Erythroblast (primary cell): ENCODE measurements at places on chromosomes 3 and 15.

DNA sequence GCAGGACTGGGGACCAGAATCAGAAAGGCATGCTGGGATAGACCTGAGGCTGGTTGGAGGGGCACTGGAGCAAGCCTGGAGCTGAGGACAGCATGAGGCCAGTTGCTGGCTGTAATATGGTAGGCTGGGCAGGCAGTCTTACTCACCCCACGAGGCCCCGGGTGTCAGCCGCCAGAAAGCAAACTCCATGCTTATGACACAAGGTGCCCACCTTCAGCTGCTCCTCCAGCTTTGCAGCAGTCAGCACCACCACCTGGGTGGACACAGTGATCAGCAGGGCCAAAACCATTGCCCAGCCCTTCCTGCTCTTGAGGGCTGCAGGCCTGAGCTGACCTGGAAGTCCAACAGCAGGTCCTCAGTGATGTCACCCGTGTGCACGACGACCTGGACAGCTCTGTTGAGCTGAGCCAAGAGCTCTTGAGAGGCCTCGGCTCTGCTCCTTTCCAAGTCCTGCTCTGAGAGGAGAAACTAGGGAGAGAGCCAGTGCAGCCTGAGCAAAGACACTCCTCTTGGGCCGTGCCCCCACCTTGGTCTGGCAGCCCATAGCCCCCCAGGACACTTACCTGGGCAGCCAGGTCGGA is 747 bp downstream of the UBA7 start:
- no peak for DNase-seq

DNA sequence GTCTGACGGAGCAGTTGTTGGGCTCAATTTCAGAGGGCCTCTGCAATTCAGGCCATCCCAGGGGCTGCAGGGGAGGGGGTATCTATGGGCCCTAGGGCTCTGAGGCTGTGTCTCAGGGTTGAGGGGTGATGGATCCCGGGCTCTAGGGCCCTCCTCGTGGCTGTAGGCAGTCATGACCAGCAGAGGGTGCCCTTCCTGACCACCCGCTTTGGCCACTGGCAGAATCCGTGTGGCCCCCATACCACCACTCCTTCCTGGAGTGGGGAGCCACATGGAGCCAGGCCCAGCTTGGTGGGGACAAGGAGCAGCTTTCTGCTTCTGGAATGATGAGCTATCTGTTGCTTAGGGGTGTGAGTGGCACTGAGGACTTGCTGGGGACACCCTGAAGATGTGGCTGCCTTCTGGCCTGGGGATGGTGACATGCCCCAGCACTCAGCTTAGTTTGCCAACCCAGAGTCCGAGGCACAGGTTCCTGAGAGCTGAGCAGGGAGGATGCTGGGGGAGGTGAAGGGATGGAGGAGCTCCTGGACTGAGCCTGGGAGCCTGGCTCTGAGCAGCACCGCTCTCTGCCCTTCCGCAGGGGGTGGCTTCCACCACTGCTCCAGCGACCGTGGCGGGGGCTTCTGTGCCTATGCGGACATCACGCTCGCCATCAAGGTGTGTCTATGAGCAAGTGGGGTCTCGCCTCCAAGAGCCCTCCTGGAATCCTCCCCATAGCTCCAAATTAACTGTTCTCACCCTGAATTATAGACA is 20.2 kb downstream of the HDAC11 start:
- DNase-seq, result peak; percentile 34

- DNase-seq, result no peak
These were observed 29.8 kb downstream of the ADAMTS9 start for GRCh38 chr3:64658001-64658400.

- no peak for DNase-seq
These were observed 13.3 kb upstream of the TMF1 start for GRCh38 chr3:69065318-69065964.

GRCh38 chr15:40266828-40267304 is 16.0 kb downstream of the ANKRD63 start:
- peak; percentile 77 for DNase-seq

DNA sequence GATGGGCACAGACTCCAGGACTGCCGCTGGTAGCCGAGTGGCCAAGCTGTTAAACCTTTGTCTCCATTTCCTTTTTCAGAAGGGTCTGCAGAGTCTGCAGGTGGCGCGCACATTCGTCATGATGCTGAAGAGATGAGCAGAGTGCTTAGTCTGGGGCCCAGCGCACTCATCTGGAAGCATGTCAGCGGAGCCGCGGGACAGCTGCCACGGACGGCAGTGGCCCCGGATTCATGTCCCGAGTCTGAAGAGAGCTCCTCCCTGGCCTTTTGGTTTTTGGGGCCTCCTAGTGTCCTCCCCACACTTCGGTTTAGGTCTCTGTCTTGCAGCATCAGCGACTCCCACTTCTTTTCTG is 42.6 kb downstream of the KLHL25 start:
- DNase-seq, result no peak

DNA sequence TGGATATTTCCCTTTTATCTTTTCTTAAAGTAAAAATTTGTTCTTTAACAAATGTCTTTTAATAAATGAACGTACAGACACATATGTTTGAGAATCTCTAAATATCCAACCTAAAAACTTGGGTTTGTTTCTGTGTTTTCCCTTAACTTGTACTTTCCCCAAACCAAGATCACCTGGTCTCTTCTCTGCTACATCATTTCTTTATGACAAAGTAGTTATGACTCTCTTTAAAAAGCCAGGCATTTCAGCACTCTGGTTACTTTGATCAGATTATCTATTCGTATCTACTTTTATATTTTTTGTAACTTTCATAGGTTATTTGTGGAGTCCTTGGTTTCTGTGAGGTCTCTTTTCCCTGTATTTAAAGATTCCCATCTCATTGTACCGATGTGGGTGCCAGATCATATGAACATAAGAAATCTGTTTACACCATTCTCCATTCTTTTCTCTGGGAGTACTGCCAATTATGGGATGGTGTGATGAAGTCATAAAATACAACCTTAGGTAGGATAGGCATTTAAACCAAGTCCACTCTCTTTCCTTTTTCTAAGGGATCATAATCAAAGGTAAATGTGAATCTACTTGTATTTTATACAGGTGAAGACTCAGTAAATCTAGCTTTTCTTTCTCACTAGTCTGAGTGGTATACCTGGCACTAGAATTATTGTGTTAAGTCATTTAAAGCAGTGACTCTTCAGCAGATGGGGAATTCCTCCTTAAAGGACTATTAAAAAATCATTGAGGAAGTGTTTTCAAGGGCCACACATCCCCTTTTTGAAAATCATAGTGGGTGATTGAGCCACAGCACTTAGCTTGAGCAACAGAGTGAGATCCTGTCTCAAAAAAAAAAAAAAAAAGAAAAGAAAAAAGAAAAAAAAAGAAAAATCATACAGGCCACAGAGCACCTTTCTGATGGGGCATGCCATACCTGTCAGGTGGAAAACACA is 12.4 kb upstream of the NFKBIZ start:
- no peak for DNase-seq

- DNase-seq, result no peak
These were observed 30.0 kb downstream of the SLC6A11 start for GRCh38 chr3:10845839-10846656.

DNA sequence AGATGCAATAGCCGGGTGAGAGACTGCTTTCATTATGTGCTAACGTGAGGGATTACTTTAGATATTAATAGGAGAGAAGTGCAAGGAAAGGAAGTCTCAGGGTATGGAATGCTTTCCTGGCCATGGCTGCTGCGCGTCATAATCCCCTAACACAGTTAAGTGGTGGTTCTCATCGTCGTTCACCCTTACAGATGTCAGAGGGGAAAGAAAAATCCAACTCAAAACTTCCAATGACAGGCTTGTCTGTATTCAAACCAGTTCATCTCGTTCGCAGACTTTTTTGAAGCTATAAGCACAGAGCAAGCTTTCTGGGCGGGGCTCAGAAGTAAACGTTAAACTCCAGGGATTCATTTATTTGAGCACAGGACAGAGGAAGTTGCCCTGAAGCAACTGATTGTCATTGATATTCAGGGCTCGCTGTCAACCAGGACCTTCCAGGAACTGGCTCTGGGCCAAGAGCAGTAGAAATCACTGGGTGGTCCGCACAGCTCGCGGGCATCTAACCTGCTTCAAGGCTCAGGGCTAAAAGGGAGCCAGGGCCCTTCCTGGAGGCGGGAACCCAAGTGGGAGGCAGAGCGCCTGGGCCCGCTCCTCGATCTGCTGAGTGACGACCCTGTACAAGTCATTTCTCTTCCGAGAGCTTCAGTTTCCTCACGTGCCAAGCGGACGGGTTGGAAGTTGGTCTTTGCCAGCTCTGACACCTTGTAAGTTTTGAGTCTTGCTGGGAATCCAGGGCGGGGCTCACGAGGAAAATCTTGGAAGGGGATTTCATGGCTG is 1.1 kb upstream of the LPP start:
- DNase-seq, result no peak

- no peak for DNase-seq
These were observed 270.2 kb upstream of the GBE1 start for GRCh38 chr3:82031596-82031995.

GRCh38 chr3:137988982-137989381 is 21.0 kb upstream of the CLDN18 start:
- DNase-seq, result no peak

DNA sequence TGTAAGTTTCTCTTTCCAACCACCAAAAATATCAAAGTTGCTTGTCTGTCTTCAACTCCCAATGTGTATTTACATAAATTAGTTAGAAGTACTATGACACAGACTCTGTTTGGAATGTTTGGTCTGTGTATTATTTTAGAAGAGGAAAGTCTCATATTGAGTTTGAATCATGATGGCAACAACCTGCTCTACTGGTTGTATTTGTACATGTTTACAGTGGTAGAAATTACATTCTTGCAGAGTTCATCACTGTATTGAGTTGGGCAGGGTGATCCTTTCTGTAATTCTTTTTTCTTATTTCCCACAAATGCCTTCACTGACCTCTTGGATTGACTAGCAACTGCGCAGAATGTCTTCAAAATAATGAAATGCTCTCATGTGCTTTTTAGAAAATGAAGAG is 149.6 kb downstream of the CHL1 start:
- DNase-seq, result no peak

- DNase-seq, result peak; percentile 64
These were observed 673.4 kb downstream of the MECOM start for GRCh38 chr3:168990134-168990533.

DNA sequence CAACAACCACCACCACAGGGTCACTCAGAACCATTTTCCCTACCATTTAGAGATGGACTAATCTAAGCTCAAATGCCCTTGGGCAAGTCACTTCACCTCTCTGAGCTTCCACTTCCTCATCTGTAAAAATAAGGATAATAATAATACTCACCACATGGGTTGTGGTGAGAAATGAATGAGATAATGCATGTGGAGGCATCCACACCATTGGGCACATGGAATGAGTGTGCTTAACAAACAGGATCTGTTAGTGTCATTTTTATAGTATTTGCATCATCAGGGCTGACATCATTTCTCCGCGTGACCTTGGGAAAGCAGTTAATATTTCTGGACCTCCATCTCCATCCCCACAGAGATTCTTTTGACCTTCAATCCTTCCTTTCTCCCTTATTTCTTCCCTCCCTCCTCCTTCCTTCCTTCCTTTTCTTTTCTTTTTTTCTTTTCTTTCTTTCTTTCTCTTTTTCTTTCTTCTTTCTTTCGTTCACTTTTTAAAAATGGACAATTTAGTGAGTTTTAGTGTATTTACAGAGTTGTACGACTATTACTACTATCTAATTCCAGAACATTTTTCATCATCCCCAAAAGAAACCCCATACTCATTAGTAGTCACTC is 7.7 kb upstream of the RFT1 start:
- DNase-seq, result peak; percentile 22
